Stimulated activated CD8-positive, alpha-beta memory T cell treated with anti-CD3 and anti-CD28 coated beads, Interleukin-4, amount 100 ng/mL, for 1 hour (primary cell): ENCODE measurements at places on chromosomes 3 and 15.

DNA sequence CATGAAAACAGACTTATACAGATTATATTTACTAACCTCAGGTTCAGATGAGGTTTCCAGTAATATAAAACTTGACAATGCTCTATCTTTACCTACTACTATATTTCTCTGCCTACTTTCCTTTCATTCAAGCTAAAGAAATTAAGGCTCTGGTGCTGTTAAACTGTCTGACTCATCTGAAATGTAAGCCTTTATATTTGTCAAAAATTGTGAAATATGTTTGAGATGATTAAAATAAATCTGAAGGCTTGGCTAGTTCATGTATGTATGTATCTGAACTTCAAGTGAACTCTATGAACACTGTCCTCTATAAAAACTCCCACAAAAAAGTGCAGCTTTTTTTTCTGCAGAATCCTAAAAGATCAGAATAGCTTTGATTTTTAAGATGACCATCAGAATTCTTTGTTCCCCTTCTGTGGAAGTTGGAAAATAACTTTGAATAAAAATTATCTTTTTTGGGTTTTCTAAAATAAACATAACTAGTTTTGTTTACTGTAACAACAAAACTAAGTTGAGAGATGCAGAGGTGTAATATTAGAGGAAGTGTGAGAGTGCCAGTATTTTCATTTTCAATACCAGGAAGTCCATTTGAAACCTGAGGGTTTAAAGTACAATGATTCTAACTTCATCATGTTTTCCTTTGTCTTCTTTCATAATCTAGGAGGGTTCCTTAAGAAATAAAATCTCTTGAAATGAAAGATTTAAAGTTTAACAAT, 42.2 kb downstream of the ILDR1 start:
- DNase-seq, result no peak

- DNase-seq, result no peak
These were observed 256.6 kb upstream of the TPRG1 start for GRCh38 chr3:188915127-188915526.

DNA sequence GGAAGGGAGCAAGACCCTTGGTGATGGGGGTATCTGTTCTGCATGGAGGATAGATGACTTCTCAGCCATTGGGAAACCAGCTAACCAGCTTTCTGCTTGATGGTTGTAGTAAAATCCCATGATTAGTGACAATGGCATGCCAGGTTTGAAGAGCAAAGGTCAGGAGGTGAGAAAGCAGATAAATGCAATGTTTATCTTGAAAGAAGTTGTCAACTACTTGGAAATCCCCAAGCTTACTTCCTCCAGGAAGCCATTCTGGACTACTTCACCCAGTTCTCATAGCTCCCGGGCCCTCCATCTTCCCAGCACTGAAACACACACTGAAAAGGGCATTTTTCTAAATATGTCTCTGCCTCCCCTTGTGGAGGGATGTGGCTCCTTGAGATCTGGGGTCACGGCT, 51.3 kb downstream of the SMAD3 start:
- no peak for DNase-seq

GRCh38 chr3:115325539-115325938, 178.5 kb upstream of the ZBTB20 start:
- no peak for DNase-seq

- DNase-seq, result no peak
These were observed 88.7 kb downstream of the SEMA5B start for GRCh38 chr3:122938783-122939425.

GRCh38 chr15:53197426-53197839, 407.3 kb upstream of the ONECUT1 start:
- no peak for DNase-seq

- no peak for DNase-seq
These were observed 64.4 kb downstream of the ZNF609 start for GRCh38 chr15:64524778-64525177.

DNA sequence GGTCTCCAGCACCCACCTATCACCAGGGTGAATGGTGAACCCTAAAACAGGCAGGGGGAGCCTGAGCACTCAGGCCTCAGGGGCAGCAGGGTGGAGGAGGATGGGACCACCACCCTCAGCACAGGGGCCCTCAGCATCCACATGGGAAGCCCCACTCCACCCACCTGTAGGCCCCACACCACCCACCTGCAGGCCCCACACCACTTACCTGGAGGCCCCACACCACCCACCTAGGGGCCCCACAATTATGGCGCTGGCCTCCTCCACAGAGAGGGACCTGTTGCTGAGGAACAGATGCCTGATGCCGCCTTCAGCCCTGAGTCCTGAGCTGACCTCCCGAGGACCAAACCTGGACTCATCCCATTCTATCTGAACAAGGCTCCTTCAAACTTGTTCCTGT, 46.7 kb downstream of the HMCES start:
- no peak for DNase-seq

DNA sequence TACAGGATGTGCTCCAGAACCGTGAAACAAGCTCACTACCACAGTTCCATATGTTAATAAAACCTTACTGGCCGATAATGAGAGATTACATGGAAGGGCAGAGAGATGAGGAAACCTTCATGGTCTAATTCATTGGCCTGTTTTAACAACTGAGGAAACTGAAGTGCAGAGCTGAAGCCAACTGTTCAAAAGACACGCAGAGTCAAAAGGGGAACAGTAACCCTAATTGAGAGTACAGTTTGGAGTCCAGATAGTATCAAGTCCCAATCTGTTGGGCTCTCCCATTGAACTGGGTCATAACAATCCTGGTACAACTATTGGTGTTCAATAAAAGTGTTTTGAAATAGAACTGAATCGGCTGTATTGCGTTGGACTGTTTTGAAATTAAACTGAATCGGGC, 69.6 kb downstream of the SLC12A8 start:
- DNase-seq, result no peak

- DNase-seq, result no peak
These were observed 81.5 kb upstream of the KCNAB1 start for GRCh38 chr3:156038869-156039268.

DNA sequence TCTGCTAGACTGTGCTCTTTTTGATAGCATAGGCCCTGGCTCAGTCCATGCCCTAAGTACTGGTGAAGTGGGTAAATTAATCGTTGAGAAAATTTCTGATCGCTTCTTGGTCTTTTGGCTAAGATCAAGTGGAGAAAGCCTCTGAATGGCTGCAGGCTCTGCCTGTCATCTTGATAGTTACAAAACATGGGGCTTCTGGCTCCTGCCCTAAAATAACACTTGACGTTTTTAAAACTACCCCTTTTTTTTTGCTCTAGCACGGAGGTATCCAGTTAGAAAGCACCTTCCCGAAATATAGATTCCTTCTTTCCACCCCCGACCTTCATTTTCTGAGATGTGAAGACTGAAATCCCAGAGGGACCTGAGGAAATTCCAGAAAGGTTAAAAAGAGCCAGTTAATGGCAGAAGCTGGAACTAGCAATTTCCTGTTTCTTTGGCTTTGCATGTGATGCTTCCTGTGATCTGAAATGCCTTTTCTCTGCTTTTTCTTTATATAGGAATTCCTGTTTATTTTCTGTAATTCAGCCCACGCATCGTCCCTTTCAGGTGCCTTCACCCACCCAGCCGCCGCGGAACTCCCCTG, 799 bp upstream of the C2CD4B start:
- no peak for DNase-seq

GRCh38 chr3:33716227-33716626, 1.8 kb downstream of the CLASP2 start:
- no peak for DNase-seq

- DNase-seq, result no peak
These were observed 805 bp upstream of the TRPM7 start for GRCh38 chr15:50687302-50687902.

DNA sequence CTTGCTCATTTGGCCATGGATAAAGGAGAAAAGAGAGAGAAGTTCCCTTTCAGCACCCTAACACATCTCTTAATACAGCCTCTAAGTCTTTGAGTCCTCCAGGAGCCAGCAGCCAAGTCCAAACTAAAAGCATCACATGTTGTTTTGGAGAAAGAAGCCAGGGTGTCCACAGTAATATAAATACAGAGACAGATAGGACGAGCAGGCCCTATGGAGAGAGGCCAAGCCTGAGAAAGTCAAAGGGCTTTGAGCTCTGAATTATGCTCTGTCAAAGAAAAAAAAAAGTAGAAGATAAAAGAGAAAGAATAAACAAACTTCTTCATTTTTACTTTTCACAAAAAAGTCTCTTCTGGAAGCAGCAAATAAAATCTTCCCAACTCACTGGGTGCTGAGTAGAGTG, 92.4 kb upstream of the THBS1 start:
- no peak for DNase-seq

GRCh38 chr3:64687086-64687780, 567 bp downstream of the ADAMTS9 start:
- DNase-seq, result no peak

DNA sequence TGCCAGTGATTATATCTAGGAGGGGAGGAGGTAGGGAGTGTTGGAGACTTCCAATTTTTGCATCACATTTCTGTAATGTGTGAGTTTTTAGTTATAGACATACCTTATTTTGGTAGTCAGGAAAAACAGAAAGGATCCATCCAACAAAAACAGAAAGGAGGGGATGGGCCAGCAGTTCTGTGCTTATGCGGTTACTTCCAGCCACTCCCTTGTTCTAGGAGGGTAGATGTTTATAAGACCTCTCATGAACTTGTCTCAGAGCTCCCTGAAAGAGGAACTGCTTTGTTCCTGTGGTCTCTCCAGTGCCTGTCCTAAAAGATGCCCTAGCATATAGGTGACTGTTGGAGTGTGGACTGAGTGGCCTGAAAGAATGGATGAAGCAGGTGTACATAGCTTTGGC, 323.3 kb downstream of the CACNA2D3 start:
- no peak for DNase-seq

GRCh38 chr3:43199645-43200306, 86.6 kb upstream of the SNRK start:
- DNase-seq, result no peak

DNA sequence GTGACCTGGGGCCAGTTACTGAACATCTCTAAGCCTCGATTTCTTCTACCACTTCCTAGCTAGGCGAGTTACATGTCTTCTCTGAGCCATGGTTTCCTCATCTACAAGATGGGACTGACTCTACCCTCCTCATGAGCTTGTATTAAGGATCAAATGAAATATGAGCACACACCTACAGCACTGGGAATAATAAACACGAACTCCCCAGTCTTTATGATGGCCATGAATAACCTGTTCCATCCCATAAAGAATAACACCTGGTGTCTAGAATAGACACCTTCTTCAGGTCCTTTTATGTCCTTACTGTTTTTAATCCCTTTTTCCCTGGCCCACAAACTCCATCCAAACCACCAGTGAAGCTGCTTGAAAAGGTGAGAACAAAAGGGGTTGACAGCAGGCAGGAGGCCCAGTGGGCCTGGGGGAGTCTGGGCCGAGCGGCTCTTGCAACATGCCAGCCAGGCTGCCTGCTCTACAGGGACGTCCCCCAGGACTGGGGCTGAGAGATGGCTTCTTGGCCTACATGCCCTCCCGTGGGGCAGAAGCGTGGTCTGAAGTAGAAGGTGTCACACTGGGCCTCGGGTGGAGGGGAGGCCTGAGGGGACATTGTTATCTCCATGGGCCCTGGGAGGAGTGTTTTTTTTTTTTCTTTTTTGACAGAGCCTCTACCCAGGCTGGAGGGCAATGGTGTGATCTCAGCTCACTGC, 178.2 kb downstream of the RAB11A start:
- no peak for DNase-seq
